ENCODE measurements at places on chromosomes 1 and 21.

- DNase-seq = no peak
These were observed 35.4 kb downstream of the TBCE start for GRCh38 chr1:235402457-235403200.

- no peak for DNase-seq
These were observed 3.3 kb downstream of the MX1 start for GRCh38 chr21:41429305-41429704.

DNA sequence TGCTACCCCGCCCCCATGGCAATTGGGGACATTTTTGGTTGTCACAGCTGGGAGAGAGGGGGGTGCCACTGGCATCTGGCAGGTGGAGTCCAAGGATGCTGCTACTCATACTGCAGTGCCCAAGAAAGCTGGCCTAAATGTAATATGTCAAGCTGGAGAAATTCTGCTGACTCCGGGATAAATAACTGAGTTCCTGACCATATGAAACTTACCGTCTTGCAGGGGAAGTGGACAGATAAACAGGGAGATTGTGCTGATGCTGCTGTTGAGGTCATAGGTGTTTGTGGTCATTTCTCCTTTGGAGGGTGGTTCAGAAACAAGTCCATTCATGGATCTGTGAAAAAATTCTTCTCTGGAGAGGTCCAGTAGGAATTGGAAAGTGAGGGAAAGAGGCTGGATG, 54.4 kb downstream of the KAZN start:
- DNase-seq = no peak

- DNase-seq = peak; percentile 17
These were observed 52.2 kb downstream of the SIPA1L2 start for GRCh38 chr1:232577772-232578171.

DNA sequence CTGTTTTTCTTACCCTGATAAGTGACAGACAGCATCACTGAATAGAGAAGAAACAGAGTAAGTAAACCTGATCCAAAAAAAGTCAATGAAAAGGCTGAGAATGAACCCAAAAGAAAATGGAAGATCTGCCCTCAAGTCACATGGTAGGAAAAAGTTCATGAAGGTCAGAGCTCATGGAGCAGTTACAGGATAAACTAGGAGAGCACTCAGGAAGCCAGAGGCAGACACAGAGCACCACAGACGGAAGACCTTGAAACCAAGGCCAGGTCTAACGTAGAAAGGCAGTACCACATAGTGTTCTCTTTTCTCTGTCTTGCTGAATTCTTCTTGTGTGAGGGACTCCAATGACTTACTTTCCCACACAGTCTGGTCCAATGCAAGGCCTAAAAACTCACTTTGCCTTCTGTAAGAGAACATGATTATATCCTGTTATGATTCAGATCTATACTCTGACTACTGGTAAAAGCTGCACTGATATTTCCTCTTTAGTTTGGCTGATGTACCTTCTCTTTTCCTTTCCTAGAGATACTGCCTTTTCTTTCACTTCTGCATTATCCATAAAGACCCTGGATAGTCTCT, 40.8 kb downstream of the RTCA start:
- no peak for DNase-seq

DNA sequence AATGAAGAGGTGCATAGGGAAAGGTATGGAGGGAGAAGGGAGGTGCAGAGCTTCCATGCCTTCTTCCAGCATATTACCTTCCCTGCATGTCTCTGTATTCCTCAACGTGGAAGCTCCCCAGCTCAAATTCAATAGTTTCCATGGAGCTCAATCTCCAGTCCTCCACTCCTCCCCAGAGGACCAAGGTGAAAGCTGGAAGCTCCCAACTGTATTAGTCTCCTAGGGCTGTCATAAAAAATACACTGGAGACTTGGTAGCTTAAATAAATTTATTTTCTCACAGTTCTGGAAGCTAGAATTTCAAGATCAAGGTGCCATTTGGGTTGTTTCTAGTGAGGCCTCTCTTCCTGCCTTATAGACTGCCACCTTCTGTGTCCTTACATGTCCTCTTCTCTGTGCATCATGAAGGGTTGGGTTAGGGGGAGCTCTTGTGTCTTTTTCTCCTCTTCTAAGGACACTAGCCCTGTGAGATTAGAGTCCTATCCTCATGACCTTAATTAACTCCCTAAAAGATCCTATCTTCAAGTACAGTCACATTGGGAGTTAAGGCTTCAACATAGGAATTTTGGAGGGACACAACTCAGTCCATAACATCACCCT, 21.9 kb upstream of the RABGGTB start:
- no peak for DNase-seq

- no peak for DNase-seq
These were observed 1.1 kb downstream of the LPGAT1 start for GRCh38 chr1:211829343-211830054.

GRCh38 chr1:52937433-52938182, 10.5 kb downstream of the SCP2 start:
- no peak for DNase-seq

DNA sequence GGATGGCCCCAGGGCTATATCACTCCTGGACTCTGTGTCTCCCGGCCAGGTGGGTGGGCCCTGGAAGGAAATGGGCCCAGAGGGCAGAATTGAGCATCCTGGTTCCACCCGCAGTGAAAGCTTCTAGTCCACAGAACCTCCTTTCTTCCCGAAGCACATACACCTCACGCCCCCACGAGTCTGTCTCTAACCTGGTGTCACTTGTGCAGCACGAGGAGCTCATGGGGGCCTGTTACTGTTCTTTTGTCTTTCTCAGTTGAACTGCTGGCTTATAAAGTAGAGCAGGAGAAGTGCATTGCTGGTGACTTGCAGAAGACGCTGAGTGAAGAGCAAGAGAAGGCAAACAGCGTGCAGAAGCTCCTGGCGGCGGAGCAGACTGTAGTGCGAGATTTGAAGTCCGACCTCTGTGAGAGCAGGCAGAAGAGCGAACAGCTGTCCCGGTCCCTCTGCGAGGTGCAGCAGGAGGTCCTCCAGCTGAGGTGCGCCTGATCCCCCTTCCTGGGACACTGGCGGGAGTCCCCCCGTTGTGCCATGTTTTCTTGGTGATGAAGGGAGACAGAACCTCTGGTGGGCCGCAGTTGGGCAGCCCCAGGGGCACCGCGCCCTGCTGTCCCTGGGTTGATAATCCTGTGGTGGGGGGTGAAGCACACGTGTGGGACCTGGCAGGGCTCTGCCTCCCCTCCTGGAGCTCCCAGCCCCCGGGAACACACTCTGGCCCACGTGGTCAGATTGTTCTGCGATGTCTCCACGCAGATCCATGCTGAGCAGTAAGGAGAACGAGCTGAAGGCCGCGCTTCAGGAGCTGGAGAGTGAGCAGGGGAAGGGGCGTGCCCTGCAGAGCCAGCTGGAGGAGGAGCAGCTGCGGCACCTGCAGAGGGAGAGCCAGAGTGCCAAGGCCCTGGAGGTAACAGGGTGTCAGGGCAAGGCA, 28.7 kb upstream of the DIP2A start:
- DNase-seq = no peak

DNA sequence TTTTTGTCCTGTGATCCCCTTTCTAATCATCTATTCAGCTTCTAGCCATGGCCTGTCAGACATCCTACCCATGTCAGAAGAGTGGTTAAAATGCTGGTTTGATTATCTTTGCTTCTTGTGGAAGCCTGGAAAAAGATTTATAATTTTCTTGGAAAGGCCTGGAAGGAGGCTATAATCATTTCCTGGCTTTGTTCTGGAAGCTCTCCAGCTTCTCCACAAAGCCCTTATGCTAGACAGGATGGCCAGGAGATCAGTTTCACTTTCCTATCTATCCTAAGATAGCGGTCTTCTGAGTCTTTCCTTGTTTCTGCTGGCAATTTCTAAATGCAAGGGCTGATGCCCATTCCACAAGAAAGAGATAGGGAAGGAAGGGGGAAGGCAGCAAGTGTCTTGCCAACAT, 90.9 kb upstream of the SLC44A3 start:
- DNase-seq = no peak

DNA sequence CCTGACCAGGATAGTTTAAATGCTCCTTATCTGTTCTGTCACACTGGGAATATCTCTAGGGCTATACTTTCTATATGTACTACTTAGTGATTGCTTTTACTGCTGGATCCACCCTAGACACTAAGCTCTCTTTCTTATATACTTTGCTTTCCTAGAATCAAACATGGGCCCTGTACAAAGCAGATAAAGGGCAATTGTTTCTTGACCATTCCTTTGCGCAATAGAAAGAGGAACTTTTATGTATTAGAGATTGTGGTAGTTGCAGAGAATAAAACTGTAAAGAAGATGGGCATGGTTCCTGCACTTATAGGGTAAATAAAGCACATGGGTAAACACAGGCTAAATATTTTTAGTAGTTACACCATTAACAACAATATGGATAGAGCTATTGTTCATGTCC, 58.8 kb downstream of the ATP6V1G3 start:
- DNase-seq = no peak

GRCh38 chr21:46604975-46605766, at the start of gene S100B:
S100B (minus strand) TSS chr21:46605082; CDS start chr21:46602415, 2,667 bp downstream.
- no peak for DNase-seq

DNA sequence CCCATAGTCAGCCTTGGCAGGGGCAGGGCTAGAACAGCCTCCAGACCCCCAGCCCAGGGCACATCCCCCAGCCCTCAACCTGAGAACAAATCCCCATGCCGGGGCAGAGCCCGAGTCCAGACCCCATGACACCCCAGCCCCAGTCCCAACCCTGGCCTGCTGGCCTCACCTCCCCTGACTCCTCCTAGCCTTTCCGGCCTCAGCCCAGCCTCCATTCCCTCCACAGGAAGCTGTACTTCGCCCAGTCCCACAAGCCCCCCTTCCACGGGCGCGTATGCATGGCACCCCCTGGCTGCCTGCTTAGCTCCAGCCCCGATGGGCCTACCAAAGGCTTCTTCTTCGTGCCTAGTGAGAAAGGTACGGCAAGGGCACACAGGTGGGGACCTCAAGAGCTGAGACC, 50.4 kb downstream of the DISP3 start:
- no peak for DNase-seq

Data from activated gamma-delta T cell treated with Interleukin-2 at 50 U/mL for 16 hours (primary cell).